Activated T-helper 1 cell treated with anti-CD3 and anti-CD28 coated beads, Interleukin-2, amount 50 U/mL, for 16 hours (primary cell): ENCODE measurements at places on chromosomes 16 and 17.

DNA sequence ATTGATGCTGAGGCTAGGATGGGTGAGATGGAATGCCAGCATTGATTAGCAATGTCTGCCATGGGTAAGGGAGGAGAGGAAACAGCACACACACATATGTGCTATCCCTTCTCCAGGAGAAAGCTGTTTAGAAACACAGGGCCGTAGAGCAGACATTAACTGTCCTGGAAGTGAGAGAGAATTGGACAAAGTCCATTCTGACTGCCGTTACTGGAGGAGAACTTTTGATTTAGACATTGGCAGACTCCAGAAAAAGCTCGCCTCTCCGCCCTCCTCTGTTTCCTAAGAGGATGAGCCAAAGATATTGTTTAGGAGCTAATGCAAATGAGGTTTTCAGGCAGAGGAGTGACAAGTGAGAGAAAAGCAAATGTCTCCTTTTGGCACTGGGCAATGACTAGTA lies 237.0 kb downstream of the HAPSTR1 start:
- DNase-seq: no peak

- no peak for DNase-seq
Measured at GRCh38 chr16:87954361-87954760, 3.1 kb downstream of the BANP start.

DNA sequence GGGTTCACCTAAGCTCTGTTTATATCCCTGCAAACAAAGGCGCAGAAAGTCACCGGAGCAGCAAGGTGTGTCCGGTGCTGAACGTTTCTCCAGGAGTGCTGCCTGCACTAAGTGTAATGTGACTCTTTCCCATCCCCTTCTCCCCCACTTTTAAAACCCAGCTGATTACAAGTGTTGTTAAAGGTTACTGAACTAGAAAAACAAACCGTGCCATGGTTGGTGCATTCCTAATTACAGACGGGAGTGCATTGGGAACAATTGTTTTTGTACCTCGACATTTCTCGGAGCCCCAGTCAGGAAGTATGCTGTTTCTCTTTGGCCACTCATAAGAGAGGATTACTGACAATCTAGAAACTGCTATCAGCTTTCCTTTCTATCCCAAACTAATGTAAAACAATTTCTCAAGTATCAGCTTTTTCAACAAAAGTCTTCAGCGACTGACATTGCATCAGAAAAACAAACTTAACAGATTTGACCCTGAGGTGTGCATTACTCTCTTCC lies 441.0 kb upstream of the SALL1 start:
- DNase-seq: no peak

- no peak for DNase-seq
Measured at GRCh38 chr16:29650771-29651170, 12.3 kb upstream of the SPN start.

DNA sequence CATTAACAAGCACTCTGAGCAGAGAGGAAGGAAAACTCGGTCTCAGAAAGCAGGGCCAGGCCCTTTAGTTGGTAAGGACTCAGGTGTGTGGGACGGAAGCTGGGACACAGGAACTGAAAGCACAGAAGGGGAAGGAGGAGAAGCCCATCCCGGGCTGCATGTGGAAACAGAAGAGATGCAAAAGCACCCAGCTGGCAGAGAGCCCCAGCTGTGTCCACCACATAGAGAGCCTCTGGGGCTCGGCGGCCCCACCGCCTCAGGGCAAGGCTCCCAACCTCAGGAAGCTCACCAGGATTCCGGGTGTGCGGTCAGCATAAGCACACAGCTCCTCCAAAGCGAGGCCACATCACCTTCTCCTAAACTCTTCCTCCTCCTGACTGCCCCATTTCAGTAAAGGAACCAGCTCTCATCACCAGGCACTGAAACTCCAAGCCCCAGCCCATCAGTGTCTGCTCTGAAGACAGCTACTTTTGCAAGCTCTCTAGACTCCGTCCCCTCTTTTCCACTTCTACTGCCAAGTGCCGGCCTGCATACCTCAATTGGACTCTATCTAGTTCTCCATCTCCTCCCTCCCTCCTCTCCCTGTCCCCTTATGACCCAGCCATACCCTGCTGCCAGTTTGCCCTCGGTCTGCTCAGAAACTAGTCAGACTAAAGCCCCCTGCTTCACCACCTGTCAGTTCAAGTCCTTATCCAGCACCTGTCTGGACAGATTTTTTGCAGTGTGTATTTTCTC lies 6.0 kb downstream of the ST3GAL2 start:
- DNase-seq: no peak

DNA sequence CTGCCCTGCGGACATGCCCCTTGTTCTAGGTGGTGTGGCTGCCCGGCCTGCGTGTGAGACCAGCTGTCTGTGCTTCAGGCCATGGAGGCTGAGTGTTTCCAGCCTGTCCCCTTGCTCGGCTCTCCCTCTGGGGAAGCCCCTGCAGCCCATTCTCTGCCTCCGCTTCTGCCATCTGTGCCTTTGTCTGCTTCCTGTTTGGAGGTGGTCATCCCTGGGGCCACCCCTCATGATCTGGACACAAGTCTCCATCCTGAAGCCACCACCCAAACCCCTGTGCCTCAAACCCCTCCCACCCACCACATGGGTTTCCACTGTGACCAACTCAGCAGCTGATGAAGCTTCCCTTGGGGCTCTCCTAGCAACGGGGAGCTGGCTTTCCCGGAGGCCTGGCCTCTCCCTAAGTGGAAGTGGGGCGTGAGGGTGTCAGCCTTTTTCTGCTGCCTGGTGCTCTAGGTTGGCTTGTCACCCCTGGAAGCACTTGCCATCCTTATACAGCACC lies 184.9 kb downstream of the SEC14L1 start:
- DNase-seq: no peak

DNA sequence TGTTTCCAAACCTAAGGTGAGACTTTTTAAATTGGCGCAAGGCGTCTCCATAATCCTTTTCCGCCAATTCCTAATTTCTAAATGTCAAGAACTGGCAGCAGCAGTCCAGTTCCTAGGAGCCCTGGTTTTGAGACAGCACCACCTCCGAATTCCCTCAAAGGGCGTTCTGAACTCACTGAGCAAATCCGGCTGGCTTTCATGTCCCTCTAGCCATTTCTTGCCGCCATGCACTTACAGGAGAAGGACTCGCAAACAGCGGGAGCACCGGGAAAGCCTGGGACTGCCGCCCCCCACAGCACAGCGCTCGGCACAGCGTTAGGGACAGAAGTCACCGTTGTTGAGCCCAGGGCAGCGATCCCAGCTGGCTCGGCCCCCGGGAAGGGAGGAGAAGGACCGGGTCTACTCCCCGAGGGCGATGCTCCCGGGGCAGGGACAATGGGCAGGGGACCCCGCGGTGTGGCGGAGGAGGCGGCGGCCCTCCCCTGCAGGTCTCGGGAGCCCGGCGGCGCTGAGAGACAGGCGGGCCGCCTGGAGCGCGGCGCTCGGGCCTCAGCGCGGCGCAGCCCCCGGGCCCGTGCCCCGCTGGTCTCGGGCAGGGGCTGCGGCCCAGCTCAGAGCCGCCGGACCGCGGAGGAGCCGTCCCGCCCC lies 545 bp downstream of the ARHGAP17 start:
- DNase-seq: peak; percentile 8

DNA sequence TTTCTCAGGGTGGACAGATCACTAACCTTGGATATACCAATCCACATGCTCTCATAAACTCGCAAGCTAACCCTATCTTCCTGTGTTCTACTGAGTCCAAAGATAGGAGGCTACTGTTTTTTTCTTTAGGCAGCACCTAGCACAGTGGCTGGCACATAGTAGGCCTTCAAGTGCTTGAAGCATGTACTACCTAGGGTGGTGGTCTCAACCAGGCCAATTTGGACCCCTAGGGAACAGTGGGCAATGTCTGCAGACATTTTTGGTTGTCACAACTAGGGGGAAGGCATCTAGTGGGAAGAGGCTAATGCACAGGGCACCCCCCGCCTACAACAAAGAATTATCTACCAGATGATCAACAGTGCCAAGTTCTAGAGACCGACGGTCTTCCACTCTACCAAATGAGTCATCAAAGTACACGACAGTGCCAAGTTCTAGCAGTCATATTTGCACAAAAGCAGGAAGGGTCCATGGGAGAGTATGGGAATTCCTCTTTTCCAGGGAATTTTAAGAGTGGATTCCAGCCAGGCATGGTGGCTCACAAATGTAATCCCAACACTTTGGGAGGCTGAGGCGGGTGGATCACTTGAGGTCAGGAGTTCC lies 390.3 kb downstream of the SLC39A11 start:
- DNase-seq: no peak

DNA sequence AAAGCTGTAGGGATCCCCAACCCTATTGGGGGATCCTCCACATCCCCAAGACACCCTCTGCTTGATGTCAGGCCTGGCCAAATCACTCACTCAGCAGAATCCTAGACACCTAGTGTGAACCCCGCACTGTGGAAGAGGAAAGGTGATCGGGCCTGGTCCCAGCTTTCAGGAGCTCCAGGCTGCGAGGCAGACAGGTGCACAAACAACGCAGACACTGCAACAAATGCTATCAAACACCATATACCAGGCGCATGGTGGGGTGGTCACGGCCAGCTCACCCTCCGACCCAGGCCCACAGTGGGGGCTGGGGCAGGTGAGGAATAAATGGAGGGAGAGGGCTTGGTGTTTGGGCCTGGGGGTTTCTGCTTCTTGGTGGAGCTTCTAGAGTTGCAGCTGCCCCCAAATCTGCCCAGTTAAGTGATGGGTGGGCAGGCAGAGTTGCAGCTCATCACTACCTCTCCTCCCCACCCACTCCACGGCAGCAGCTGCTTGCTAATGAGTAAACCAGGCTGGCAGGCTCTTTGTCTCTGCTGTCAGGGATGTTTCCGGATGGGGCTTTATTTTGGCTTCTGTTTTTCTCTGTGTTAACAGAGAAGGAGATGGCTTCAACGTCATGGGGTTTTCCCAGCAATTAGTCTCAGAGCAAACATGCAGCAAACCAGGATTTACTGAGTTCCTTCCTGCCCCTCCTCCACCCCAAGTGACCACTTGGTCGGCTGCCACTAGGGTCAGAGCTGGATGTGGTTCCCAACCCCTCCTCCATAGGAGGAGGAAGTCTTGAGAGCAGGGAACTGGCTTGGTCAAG lies 46.6 kb downstream of the PECAM1 start:
- DNase-seq: no peak

DNA sequence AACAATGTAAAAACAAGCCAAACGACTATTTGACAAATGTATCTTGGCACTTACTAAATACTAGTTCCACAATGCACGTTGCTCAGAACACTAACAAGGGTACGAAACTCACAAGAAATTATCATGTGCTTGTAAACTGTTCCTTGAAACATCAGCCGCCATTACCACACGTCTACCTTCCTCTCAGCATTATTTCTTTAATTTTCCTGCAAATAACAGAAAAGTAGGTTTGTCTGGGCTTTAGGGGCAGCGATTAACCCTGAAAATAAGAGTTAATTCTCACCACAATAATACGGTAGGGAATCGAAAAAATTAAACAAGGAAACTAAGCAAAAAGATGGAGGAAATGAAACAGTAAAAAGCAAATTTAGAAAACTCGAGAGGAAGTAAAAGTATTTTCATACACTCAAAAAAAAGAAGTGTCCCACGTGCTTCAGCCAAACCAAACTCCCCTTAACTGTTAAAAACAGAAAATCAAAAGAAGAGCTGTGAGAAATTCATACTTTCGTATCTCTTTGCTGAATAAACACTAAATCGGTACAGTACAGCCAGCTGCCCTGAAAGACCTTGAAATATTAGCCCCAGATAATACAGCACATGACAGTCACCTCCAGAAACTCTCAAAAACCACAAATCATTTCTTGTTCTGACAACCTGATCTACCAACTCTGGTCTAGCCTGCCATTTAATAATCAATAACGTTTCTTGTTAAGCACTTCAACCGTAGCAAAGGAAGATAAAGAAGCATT lies 1.2 kb downstream of the ARHGAP17 start:
- DNase-seq: no peak

GRCh38 chr16:50945171-50945570 lies 203.3 kb downstream of the CYLD start:
- DNase-seq: no peak

GRCh38 chr16:50467943-50468748 lies 80.0 kb upstream of the NKD1 start:
- DNase-seq: no peak

GRCh38 chr17:76458580-76459490 lies 5.9 kb upstream of the UBE2O start:
- no peak for DNase-seq

- DNase-seq: no peak
Measured at GRCh38 chr17:22142091-22142490, 449.8 kb downstream of the KCNJ18 start.

GRCh38 chr16:66406534-66407221 lies 20.4 kb upstream of the BEAN1 start:
- peak; percentile 87 for DNase-seq

- DNase-seq: no peak
Measured at GRCh38 chr16:8725513-8726178, 51.2 kb downstream of the ABAT start.

GRCh38 chr16:75377729-75378386 lies 55.4 kb downstream of the CFDP1 start:
- DNase-seq: no peak

DNA sequence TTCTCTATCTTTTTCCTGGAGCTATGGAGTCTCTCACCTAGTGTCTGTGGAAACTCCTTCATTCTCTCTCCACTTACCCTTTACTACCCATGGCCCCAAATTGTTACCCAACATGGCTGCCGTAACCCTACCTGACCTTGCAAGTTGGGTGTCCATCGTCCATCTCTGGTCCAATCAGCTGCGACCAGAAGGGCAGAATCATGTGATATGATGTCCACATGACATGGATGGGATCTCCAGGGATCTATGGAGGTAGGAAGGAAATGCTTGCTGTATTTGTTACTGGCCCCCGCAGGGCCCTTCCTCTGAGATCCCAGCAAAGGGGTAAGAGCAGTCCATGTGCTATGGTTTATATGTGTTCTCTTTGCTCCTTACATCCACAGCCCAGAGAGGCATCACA lies 8.0 kb upstream of the DRC7 start:
- DNase-seq: no peak

- DNase-seq: no peak
Measured at GRCh38 chr16:67748834-67749233, 29.7 kb upstream of the GFOD2 start.

DNA sequence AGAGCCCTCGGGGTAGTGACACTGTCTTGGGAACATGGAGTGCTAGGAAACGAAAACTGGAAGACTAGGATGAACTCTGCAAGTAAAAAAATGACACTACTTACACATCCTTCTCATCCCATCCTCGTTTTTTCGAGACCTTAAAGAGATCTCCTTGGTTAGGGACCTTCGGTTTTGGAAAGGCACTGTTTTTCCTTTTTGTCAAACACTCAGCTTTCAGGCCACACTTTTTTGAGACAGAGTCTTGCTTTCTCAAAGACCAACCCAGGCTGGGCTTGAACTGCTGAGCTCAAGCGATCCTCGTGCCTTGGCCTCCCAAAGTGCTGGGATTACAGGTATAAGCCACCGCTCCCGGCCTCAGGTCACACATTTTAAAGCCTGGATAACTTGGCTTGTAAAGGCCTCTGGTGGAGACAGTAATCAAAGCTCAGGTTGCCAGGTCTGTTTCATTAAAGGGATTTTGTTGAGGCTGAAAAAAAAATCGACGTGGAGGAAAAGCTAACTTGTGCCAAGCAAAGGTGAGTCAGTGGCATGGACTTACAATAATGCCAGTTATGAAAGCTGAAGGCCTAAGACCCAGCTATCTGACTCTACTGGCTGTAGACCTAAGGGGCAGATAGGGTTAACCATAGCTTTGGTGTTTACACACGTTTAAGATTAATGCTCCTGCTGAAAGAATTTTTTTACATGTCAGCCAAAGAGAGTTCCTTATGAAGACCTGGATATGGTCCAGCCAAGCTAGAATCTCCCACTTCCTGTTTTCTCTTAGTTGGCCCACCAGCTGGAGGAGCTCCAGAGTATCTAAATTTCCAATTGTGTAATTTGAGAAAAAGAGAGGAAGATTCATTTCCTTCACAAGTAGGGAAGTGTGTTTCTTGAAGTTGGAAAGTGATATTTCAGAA lies 823 bp downstream of the NBR1 start:
- no peak for DNase-seq

GRCh38 chr16:23187341-23187740 lies 4.8 kb downstream of the SCNN1G start:
- DNase-seq: no peak
